ENCODE measurements at places on chromosomes 3 and 15.

- DNase-seq = peak; percentile 91
Observed at GRCh38 chr3:194112120-194113106, 23.5 kb upstream of the HES1 start.

DNA sequence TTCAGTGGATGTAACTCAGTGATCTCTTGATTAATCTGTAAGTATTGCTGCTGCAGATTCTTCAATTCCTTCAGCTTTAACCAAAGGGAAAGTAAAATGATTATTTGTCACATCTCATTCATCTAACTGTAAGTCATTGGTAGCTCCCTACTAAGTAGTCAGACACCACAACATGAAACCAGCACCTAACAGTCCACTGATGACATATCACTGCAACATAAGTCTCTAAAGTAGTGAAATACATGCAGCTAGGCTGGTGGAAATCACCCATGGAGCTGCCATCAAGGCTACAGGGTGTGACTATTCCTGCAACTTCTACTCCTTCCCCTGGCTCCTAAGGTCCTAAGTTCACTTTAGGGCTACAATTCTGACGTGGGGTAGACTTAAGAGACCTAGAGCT lies 21.1 kb upstream of the HCLS1 start:
- no peak for DNase-seq

- DNase-seq = no peak
Observed at GRCh38 chr3:8938021-8938420, 25.3 kb downstream of the RAD18 start.

- no peak for DNase-seq
Observed at GRCh38 chr15:48063411-48063985, 57.3 kb upstream of the SLC24A5 start.

DNA sequence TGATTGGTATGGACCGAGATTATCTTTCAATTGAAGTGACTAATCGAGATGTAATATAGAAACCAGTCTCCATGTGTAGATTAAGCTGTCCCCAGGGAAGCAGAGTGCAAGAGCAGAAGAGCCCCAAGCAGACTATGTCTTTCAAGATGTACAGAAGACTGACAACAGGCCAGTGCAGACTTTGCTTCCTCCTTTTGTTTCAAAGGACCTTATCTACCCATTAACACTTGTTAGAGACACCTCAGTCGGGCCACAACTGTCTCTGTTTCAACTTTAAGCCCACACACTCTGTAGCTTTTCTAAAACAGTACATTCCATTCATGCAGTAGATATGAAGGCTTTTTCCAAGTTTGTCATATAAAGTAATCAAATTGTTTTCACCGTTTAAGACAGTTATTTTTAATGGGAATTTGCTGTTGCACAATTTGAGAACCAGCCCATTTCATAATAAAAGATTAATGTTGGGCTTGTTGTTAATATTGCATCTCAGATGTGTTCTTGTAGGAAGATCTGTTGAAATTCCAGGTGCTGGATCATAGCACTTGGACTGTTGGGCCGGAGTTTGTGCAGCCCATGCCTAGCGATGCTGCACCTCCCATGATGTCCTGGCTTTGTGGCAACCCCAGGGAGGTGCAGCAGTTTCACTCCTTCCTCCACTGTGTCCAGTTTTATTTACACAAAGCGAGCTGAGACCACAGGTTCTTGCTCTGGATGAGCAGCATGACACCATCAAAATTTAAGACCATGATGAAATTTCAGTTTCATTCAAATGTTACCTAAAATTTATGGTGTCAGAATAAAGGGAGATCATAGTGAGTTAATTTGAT lies 12.4 kb downstream of the GORASP1 start:
- no peak for DNase-seq

GRCh38 chr3:25744470-25744869 lies 38.8 kb downstream of the NGLY1 start:
- DNase-seq = no peak

- DNase-seq = no peak
Observed at GRCh38 chr15:31344266-31344665, 17.6 kb downstream of the KLF13 start.

DNA sequence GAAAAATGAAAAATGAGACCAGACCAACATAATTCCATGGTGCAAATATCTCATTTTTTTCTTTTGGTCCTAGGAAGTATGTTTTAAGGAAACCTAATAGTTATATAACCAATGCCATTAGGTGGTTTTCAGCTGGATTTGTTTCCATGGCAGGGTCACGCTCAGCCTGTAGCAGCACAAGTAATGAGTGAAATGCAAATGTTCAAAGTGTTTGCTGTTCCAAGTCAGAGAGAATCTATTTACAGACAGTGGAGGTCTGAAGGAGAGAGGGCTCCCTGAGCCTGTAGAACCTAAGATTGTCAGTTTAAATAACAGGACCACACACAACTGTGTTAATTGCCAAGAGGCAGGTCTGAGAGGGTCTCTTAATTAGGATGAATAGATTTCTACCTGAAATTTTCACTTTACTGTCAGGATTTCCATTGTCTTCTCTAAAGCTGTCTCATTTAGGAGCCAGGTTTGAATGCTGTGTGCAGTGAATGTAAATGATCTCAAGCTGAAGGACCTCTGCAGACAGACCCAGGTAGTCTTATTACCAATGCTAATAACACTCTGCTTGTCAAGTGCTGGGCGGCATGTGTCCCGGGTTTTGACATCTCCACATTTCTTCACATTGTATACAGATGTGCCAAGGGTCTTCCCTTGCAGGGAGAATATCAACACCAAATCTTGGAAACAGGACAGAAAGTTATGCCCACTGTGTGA lies 317.3 kb upstream of the NECTIN3 start:
- DNase-seq = no peak

GRCh38 chr3:140614001-140614400 lies 63.9 kb upstream of the TRIM42 start:
- no peak for DNase-seq

All from NCI-H1105 treated with DMSO at 0.1 percent for 48 hours (cell line).